ENCODE measurements at places on chromosomes 4 and X.

GRCh38 chr4:11729548-11729947 lies 300.9 kb upstream of the HS3ST1 start:
- peak; percentile 63 for ATAC-seq

DNA sequence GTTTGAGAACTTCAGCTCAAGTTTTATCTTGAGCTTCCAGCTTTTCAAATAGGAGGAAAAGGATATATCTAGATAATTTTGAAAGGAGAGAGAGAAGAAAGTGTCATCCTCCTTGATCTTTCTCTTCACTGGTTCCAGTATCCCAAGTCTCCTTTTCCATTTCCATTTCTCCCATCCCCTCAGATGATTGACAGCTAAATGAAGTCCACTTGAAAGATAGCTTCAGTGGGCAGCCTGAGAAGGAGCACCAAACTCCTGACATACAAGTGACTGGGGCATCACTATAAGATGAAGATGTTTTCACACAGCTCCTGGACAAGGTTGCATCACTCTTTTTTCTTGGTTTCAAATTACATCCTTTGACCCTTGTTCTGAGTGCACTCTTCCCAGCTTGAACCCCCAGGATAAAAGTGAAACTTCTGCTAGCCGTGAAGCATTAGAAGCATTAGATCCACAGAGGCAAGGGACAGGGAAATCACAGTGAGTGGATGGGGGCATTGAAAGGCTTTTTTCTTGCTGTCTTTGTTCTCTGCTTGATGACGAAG lies 17.5 kb upstream of the MAGEA10 start:
- no peak for ATAC-seq

DNA sequence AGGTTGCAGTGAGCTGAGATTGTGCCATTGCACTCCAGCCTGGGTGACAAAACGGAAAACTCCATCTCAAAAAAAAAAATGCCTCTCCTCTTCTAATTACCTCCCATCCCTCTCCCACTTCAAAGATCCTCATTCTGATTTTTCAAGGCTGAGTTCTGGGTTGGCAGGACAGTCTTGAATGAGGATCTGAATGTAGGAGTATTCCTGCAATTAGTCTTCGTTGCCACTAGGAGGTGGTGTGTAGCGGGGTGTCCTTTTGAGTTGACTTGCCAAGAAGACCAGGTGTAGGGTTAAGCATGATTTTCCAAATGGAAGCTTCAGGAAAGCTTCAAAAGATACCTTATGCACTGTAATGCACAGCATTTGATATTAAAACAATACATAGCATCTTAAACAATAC lies 169.9 kb downstream of the ASMT start:
- no peak for ATAC-seq

DNA sequence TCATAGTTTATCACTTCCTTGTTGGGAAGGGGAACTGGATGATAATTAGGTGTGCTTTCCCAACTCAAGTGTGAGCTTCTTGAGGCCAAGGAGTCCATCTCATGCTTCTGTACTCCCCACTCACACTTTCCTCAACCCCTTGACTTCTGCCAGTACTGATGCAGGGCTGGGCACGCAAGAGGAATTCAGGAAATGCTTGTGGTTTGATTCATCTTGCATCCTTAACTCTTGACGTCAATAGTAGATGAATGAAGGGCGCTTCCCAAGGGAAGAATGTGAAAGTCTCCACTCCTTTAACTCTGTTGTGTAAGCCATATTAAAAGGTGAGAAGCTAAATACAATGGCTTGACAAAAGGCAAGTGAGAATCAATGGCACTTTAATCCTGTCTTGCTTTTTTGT lies 101.8 kb downstream of the AGTR2 start:
- peak; percentile 75 for ATAC-seq

DNA sequence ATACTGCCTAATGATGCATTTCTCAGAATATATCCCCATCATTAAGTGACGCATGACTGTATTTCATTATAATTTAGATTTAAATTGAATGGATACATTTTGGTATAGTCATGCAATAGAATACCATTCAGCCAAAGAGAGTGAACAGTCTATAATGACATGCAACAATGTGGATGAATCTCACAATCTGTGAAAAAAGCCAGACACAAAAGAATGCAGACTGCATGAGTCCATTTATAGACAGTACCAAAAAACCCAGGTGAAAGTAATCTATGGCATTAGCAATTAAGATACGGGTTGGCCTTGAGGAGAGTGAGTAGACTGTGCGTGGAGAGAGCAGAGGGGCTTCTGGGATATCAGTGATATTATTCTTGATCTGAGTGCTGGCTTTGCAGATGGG lies 239.7 kb upstream of the PGRMC2 start:
- no peak for ATAC-seq

DNA sequence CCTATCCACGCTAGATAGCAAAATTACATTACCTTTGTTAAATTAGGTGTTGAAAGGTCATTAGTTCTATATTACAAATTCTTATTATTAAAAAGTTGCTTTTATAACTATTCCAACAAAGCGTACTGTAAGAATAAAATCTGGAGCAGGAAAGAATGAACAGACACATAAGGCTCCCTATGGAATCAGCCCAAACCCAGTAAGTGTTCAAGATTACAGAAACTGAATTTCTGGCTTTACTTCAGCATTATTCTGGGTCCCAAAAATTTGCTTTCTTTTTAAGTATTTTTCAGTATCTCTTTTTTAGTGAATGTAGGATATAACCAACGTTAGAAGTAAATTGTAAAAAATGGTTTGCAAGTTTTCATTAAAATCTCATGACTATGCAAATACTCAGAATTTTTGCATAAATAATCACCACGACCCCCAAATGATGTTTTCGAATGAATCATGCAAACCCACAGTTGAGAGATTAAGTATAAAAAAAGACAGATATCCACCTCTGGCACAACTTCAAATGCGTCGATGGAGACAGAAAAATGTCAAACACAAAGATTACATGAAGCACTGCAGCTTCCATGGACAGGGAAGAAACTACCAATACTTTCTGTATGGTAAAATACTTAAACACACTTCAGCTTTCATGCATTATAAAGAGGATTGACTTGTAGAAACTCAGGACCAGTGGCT lies 238.5 kb downstream of the RASL11B start:
- no peak for ATAC-seq

DNA sequence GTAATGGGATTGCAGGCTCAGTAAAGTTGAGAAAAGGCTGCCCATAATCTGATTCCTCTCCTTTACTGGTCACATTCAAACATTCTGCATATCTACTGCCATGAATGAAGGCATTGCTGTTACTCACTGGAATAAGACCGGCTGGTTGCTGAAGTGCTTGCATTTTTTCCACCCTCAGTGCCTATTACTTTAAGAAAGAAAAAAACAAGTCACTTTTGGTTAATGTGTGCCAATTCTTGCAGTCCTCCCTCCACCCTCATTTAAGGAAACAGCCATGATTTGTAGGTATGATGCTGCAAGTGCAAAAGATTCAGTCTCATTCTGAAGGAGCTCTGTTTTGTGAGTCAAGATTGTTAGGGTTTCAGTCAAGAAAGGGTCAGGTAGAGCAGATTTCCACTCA lies 94.9 kb downstream of the EMCN start:
- ATAC-seq: no peak

DNA sequence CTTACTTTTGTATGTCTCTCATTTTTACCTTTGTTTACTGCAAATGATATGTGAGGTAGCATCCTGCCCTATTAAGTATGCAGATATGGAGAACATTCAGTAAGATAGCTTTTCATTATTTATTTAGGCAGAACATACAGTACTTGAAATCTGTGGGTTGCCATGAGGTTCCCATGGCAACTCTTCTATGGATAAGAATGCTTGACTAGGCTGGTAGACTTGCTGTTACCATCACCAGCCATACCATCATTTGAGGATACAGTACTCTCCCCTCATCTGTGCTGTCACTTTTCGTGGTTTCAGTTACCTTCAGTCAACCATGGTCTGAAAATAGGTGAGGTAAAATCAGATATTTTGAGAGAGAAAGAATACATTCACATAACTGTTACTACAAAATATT lies 56.7 kb downstream of the NAF1 start:
- no peak for ATAC-seq

DNA sequence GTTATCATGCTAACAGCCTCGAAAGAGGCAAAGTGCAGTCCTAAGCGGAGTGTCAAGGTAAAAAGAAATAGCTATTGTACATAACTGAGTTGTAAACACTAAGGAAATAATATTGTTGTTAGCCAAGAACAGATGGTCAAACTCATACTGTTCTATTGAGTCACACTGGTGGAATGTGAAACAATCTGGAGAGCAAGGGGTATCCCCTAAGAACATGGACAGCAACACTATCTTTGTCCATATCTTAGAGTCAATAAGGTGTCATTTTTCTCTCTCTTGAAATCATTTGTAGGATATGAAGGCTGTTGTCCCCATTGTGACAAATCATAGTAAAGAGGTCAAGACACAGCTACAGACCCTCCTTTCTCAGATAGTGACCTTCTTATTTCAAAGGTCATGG lies 4.5 kb upstream of the PDGFC start:
- ATAC-seq: no peak

DNA sequence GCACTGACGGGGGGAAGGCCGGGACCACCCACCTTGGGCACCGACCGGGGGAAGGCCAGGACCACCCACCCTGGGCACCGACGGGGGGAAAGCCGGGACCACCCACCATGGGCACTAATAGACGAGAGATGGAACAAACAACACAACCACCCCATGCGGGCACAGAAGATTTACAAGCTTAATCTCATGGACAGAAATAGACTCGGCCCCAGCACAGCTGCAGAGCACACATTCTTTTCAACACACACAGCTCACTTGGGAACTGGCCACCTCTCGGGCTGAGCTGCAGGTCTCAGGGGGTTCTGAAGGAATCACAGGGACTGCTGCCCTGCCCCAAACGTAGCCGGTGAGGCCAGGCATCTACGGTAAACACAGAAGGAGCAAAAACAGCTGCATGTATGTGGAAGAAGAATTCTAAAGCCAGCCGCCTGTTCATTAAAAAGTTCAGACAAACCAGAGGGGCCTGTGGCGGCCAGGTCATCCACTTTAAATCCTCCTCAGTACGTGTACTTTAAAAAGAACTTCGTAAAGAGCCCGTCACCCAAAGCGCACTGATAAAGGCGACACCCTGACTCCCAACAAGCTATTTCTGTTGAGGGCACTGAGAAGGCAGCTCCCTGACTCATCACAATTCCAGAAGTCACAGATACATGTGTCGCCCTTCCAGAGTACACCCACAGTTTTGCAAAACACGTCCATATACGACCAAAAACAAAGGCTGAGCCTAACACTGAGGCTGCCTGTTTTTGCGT lies 17.7 kb downstream of the PPP2R3B start:
- ATAC-seq: no peak

DNA sequence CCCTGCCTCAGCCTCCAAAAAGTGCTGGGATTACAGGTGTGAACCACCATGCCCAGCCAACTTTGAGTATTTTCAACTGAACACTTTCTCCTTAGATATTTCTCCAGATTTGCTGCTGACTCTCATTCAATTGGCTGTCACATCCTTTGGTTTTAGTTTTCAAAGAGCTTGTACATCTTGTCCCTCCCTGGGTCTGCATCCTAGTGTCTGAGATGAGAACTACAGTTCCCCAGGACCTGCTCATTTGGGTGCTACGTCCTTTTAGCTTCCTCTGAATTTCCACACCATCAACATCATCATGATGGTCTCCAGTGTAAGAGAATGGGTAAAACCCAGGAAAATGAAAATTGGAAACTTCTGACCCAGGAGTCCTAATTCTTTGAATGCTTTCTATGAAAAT lies 312.9 kb downstream of the NLGN4X start:
- no peak for ATAC-seq

- no peak for ATAC-seq
Observed at GRCh38 chr4:38865445-38865844, 2.2 kb upstream of the FAM114A1 start.

GRCh38 chr4:5749568-5749967 lies 38.6 kb downstream of the EVC start:
- ATAC-seq: no peak

- peak; percentile 61 for ATAC-seq
Observed at GRCh38 chr4:7806338-7807090, 133.1 kb downstream of the AFAP1 start.

- ATAC-seq: no peak
Observed at GRCh38 chr4:121555315-121556107, 141.3 kb downstream of the ANXA5 start.

GRCh38 chrX:79139446-79139845 lies 5.0 kb upstream of the GPR174 start:
- no peak for ATAC-seq

GRCh38 chrX:16123222-16123786 lies at the start of gene GRPR:
Gene GRPR (plus strand): TSS chrX:16123565. CDS start chrX:16123954, 389 bp downstream.
- peak; percentile 99 for ATAC-seq

- ATAC-seq: no peak
Observed at GRCh38 chr4:126182786-126183185, 868.0 kb downstream of the FAT4 start.

- no peak for ATAC-seq
Observed at GRCh38 chr4:83751336-83751949, 215.5 kb downstream of the GPAT3 start.
